ENCODE measurements at places on chromosomes 4 and X.
A peak's percentile ranks its signal among the peaks of the same experiment; 100 is the strongest.

DNA sequence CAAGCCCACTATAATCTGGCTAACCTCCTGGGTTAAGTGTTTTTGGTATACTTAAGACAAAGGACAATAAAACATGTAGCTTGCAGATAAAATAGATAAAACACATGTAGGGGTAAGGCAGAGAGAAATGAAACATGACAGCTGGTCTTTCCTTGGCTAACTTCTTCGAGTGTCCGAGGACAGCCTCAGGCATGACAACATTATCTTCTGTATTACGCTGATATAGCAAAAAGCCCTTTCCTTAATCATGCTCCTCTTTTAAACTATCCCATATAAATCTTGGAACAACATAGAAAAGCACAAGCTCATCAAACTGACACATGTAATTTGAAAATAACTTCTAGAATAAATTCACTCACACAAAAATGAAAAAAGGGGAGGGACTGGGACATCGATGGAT is 91.1 kb downstream of the SEL1L3 start:
- no peak for DNase-seq

DNA sequence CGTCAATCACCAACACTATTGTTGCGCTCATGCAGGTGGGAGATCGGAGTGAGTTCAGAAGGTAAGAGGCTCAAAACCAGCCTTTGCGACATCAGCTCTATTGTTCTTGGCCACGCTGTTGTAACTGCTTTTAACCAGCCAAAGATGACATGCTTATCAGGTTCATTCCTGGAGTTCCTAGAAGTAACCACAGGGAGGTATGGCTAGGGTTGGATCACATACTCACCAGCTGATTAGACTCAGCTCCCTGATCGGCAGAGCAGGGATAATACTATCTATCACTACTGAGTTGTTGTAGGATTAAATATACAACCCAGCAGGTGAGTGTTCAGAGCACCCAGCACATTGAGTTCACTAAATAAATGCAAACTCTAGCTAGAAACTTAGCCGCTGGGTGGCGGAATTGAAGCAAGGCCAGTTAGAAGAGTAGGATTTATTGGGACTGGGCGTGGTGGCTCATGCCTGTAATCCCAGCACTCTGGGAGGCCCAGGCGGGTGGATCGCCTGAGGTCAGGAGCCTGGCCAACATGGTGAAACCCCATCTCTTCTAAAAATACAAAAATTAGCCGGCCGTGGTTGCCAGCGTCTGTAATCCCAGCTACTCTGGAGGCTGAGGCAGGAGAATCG is 12.4 kb downstream of the SLC34A2 start:
- no peak for DNase-seq

- no peak for DNase-seq
Measured at GRCh38 chrX:44035571-44035970, 62.4 kb upstream of the NDP start.

DNA sequence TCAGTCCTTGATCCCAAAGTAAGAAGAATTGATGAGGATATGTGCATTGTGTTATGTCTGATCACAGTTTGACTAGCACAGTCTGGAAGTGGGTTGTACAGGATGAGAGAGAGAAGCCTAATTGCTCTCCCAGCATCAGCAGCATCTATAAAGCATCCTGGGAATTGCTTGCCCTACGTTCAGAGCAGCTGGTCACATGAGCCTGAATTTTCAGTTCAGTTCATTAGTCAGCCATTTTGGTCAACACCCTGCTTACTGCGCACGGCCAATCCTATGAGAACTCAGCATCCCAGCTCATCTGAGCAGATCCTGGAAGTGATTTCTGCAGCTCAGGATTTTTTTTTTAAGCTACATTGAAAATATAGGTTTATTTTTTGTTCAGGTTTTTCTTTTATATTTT is at the start of gene RUFY3:
TSS of gene RUFY3 (plus strand) at position 218 of the 400 bp plus-strand sequence. CDS start 610 bp downstream, outside the sequence.
- DNase-seq = peak; percentile 48

- no peak for DNase-seq
Measured at GRCh38 chr4:112515198-112516065, 548 bp downstream of the NEUROG2 start.

DNA sequence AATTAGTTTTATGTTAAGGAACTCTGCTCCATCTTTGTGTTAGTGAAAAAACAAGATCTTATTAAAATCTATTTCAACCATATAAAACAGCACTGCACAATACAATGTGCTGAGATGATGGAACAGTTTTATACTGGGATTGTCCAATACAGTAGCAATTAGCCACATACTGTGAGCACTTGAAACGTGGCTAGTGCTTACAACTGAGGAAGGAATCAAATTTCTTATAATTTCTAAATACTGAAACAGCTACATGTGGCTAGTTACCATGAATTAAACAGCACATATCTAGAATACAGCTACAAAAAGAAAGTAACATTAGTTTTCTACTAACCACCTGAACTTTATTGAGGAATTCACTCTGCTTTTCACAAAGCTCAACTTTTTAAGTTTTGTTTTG is 14.7 kb downstream of the NFXL1 start:
- DNase-seq = no peak

- DNase-seq = no peak
Measured at GRCh38 chr4:180674619-180675358, 1568.4 kb upstream of the TENM3 start.

DNA sequence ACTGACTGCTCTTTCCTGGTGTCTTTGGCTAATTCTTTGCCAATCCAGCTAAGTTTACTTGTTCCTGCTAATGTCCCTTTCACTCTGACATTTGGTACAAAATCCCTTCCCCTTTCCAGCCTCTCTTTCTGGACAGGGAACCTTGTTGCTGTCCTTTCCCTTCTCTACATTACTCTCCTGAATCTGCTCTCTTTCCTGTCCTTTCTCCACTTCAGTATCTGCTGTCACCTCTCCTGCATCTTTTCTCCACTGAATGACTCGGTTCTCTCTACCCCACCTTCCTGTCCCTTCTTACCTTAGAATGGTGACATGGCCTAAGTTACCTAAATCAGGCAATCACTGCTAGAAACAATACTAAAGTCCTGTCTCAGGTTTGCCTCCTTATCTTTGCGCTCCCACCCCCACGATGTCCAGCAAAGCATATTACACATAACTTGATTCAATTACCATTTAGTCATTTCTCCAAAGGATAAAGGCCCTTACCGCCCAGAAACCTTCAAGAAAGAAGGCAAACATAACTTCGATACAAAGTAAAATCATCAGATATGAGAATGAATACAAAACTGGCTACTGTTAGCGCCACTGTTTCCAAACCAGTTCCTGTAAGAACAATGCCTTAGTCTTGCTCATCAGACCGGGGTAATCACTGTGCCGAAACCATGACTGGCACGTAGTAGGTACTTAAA is 890 bp downstream of the BOD1L1 start:
- DNase-seq = no peak

DNA sequence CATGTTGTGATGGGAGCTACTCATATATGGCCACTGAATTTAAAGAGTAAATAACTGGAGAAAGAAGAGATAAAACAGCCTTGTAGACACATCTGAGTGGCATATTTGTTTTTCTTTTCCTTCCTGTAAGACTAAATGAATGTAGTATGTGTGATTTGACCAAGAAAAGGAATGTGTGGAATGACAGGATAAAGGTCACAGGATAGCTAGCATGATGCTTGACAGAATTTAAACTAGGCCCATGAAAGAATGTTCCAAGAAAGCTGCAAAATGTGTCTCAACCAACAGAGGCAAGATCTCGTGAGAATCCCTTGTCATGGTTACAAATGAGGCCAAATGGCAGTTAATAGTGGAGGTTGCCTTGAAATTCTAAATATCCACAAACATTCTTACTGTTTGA is 137.0 kb downstream of the KCNIP4 start:
- DNase-seq = no peak

- no peak for DNase-seq
Measured at GRCh38 chrX:77771601-77772000, 14.4 kb downstream of the ATRX start.

GRCh38 chr4:168585168-168586091 is 88.6 kb downstream of the PALLD start:
- DNase-seq = peak; percentile 75

DNA sequence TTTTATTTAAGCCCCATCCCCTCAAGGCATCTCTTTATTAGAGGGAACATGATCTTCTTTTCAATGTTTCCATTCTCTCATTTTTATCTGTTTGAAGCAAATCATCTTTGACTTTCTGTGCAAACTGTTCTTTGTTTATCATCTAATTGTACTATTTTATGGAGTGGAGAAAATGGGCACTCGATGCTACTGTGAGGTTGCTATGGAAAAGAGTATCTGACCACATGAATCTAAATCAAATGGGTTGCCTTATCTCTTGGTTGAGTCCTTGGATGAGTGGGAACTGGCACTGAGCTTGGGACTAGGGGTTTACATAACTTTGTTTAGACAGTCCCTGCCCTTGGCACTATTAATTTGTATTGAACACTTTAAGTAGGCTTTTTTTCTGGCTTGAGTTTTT is 9.1 kb downstream of the OCRL start:
- DNase-seq = no peak

- no peak for DNase-seq
Measured at GRCh38 chr4:155789391-155789790, 30.6 kb downstream of the GUCY1B1 start.

GRCh38 chr4:87624698-87625097 is 16.4 kb downstream of the DSPP start:
- no peak for DNase-seq

- DNase-seq = no peak
Measured at GRCh38 chr4:77800483-77801259, 18.5 kb downstream of the CNOT6L start.

GRCh38 chr4:10942156-10942555 is 257.6 kb upstream of the CLNK start:
- no peak for DNase-seq

- no peak for DNase-seq
Measured at GRCh38 chr4:32002037-32002747, 1282.0 kb downstream of the PCDH7 start.

DNA sequence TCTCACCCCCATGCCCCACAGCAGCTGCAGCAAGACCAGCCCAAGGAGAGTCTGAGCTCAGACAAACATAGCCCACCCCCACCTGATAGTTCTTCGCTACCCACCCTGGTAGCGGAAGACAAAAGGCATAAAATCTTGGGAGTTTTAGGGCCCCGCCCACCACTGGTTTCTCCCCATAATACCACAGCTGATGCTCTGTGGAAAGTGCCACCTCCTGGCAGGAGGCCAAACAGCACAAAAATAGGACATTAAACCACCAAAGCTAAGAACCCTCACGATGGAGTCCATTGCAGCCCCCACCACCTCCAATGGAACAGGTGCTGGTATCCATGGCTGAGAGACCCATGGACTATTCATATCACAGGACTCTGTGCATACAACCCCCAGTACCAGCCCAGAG is 226.7 kb downstream of the SNCA start:
- DNase-seq = no peak

DNA sequence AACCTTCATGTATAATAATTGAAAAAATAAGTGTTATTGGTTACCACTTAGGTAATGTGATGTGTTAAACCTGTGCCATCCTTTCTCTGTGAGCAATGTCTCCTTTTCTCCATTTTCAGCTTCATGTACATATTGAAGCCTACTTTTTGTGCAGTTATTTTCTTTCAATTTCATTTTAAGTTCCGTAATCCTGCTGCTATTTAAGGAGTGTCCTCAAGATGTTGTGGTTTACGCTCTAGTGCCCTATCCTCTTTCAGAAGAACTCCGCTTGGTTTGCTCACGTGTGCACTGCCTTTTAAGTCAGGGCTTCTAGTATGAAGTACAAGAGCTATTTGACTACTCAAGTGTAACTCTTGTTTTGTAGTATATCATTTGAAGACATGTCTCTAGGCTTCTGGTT is 2253.2 kb upstream of the TENM3 start:
- no peak for DNase-seq

DNA sequence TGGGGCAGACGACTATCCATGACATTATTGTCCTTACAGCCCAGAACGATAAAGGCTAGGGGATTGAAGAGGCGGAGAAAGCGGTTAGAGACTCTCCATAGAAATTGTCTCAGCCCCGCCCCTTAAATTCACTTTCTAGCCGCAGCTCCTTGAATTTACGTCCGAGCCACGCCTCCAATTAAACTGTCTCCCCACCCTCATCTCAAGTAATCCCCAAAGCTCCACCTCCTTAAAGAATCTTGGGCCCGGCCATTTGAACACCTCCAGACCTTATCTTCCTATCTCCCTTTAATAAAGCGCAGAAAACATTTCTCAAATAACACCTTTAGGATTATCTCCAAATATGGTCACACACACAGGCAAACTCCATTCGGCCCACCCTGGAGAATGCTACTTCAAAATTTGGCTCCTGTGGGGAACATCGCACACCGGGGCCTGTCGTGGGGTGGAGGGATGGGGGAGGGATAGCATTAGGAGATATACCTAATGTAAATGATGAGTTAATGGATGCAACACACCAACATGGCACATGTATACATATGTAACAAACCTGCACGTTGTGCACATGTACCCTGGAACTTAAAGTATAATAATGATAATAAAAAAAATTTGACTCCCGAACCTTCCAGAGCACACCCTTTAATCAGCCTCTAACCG is 7.2 kb upstream of the MAGIX start:
- DNase-seq = peak; percentile 54

GRCh38 chr4:24659241-24659961 is 75.0 kb upstream of the DHX15 start:
- DNase-seq = no peak

GRCh38 chrX:54495814-54496516 is at the start of gene FGD1:
TSS of gene FGD1 (minus strand) at chrX:54496234. CDS start at chrX:54495432, 802 bp downstream.
- peak; percentile 53 for DNase-seq

DNA sequence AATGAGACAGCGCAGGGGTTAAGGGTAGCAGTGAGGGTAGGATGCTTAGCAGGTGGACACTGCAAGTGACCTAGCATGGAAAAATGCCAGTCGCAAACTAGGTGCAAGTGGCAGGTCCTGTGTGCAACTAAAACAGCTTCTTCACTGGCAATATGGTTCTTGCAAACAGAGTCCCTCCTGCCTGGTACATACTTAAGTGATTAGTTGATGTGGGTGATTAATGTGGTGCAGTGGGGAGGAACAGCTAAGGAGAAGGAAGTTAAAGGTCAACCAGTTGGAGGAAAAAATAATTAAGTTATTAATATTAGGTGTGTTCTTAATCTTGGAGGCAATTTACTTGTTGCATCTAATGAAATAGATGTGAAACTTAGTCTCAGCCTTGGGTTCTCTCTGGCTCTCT is 121.6 kb upstream of the IGFBP7 start:
- DNase-seq = no peak

GRCh38 chr4:1241466-1241935 is 7.4 kb downstream of the CTBP1 start:
- no peak for DNase-seq

DNA sequence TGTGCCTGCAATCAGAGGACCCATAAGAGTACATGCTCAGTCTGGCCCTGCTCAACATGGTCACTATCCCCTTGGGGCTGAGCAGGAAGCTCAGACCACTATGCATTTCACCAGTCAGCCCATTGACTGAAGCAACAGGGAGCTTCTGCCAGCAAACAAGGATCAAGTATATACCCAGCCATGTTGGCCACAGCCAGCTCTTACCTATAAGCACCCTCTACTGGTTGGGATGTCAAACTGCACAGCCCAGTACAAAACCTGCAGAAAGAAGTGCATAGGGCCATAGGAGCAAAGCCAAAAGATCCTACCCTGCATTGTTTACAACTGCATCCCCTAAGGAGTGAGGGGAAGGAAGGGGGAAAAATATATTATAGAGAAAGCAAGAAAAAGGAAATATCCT is 214.4 kb upstream of the CPEB2 start:
- no peak for DNase-seq

GRCh38 chrX:123833387-123833786 is 26.5 kb upstream of the XIAP start:
- peak; percentile 49 for DNase-seq

Data from mucosa of gallbladder (tissue), 1 donor.